Stimulated activated CD8-positive, alpha-beta memory T cell treated with anti-CD3 and anti-CD28 coated beads, Interleukin-12 subunit alpha, Interleukin-12 subunit beta, amount 100 ng/mL, for 1 hour (primary cell): ENCODE measurements at places on chromosomes 6 and 20.

DNA sequence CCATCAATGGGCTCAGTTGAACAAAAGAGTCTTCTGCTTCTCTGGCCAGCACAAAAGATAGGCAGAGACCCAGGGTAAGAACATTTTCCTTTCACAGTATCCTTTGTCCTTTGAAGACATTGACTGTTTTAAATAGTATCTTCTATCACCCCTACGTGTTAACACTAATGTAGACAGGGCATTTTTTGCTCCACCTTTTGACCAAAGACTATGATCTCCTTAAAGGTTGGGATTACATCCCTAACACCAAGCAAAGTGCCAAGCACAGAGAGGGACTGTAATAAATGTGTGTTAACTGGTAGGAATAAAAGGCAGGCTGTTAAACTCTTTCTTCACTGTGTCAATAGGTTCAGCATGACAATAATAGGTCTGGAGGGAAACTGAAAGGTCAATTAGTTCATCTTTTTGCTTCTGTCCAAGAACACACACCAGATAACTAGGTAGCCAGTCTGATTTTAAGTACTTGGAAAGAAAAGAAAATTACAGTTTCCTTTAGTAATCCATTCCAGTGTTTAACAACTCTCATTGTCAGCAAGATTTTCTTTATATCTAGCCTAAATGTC lies 63.6 kb upstream of the NOX3 start:
- no peak for DNase-seq

- DNase-seq, result no peak
Measured at GRCh38 chr6:88380083-88380482, 213.9 kb upstream of the CNR1 start.

DNA sequence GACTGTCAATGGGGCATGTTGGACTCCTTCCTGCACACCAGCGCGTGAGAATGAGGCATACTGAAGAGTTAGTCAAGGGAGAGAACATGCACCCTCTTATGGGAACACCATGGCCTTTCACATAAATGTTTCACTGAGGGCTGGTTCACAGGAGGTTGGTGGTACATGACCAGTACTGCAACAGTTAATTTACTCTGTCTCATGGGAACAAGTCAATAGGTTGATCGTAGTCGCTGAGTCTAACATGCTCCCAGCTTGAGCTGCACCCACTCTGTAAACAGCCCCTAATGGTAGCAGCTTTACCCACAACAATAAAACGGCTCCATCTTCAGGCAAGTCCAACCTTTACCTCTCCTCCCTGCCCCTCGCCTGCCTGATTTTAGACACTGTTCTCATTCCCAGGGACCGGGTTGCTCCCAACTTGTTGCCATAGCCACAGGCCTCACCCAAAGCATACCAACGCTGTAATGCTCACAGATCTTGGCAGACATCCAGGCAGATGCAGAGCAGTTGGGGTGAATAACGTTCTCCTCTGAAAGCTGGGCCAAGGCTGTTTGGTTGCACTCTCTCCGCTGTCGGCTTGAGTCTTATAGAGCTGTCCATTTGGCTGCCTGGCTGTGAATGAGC lies 111.3 kb downstream of the LY86 start:
- no peak for DNase-seq

GRCh38 chr20:4091490-4092479 lies 76.4 kb upstream of the RNF24 start:
- peak; percentile 23 for DNase-seq

DNA sequence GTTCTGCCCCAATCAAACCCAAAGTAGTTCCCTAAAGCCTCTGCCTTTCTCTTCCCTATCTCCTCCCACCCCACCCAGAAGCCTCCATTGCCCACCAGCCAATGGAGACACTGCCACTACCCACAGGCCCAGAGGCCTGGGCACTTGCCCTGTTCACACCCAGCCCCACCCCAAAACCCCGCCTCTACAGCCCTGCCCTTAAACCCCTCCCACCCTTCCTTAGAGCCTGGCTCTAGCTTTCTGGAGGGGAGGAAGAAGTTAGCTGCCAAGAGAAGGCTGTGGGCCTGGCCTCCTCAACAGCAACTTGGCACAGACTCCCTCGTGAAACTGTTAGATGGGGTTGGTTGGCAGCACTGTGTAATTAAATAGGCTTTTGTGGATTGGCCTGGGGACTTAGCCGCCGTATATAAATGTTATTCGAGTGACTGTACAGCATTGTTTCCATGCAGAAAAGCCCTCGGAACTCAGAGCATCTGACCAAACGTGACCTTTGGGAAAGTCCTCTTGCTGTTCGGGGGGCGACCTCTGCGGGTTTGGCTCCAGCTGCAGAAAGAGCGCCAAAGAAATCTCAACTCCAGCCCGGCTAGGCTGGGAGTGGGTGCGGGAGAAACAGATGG lies 31.4 kb downstream of the COL11A2 start:
- DNase-seq, result no peak
